G401 (cell line): ENCODE measurements at places on chromosomes 16 and 17. TPM values are rescaled to one million over a fixed set of nuclear protein-coding genes. Genes with fewer than 3 reads are reported as not detected.

DNA sequence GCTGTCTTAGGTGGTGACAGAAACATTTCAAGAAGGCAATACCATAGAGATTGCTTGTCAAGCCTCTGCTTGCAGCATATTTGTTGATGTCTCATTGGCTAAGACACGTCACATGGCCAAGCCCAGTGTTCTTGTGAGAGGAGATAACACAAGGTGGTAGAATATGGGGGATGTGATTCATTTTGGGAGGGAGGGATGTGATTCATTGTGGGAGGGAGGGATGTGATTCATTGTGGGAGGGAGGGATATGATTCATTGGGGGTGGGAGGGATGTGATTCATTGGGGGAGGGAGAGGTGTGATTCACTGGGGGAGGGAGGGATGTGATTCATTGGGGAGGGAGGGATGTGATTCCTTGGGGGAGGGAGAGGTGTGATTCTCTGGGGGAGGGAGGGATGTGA lies 470.5 kb upstream of the SALL1 start:
- DNase-seq = no peak

GRCh38 chr17:15171167-15172047 lies 93.7 kb downstream of the PMP22 start:
- DNase-seq = peak; percentile 15

Gene ABCA5
- total RNA-seq = 4.4 and 18.6 TPM in 2 replicates

DNA sequence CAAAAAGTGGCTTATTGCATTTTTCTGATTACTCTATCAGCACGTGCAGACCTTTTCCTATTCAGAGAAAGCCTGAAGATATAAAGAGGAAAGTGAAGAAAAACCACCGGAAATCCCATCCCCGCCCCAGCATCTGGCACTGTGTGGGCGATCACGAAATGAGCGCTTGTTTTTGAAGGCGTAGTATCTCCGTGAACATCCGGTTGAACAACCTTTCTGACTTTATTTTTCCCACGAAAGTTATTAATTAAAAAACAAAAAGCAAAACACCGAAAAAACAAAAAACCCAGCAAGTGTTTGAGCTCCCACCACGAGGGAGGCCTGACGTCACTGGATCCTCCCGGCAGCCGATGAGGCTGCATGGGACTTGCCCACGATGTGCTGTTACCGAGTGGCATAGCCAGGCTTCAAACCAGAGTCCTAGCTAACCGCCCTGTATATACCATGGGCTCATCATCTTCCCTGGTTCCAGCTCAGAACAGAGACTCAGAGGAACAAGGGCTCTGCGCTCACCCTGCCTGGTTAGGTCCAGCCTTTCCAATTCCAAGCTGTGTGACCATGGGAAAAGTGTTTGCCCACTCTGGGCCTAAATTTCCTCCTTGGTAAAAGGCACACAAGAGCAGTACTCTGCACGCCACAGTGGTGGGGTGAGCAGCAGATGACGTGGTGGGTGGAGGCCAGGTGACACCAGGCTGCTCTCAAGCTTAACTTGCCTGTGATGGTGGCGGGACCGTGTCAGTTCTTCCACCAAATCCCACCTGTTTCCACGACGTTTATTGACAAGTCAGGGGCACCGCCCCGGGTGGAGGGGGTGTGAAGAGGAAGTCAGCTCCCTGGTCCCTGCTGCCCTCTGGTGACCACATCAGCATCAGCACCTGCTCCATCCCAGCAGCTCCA lies 34.3 kb upstream of the IL21R start:
- peak; percentile 56 for DNase-seq

DNA sequence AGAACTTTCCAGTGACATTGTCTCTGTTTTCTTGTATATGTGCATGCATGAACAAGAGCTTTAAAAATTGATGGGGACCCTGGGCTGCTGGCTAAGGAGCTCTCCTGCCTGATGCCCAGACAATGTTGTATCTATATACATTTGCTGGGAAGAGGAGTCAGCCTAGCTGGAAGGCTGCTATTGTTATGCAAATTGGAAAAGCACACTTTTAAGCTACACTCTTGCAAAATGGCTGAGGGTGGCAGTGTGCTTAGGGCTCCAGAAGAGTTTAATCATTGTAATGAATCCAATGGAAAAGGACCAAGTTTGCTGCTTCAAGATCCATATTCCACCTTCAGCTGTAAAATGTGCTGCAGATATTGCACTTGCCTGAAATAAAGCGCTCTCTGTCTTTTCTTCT lies 171.8 kb downstream of the PRKCA start:
- DNase-seq = no peak

Gene KRT32
- total RNA-seq = not detected in 2 replicates

Gene SDR42E1
- total RNA-seq = under 0.01 TPM in 1 of 2 replicates, not detected in the other

DNA sequence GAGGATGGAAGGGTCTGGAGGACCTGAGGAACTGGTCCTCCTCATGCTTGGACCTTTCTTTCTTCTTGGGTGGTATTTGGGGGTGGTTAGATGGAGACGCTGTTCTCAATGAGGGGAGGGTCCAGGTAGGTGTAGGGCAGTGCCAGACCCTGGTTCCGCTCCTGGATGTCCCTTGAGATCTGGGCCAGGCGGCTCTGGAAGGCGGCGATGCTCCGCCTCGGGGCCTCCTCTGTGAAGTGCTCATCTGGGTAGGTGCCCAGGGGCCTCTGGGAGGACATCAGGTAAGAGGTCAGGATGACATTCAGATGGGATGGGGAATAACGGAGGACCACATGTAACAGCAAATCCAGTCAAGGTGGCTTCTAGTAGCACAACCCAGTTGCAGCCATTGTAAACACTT lies 9.0 kb upstream of the ALOX12B start:
- DNase-seq = no peak

DNA sequence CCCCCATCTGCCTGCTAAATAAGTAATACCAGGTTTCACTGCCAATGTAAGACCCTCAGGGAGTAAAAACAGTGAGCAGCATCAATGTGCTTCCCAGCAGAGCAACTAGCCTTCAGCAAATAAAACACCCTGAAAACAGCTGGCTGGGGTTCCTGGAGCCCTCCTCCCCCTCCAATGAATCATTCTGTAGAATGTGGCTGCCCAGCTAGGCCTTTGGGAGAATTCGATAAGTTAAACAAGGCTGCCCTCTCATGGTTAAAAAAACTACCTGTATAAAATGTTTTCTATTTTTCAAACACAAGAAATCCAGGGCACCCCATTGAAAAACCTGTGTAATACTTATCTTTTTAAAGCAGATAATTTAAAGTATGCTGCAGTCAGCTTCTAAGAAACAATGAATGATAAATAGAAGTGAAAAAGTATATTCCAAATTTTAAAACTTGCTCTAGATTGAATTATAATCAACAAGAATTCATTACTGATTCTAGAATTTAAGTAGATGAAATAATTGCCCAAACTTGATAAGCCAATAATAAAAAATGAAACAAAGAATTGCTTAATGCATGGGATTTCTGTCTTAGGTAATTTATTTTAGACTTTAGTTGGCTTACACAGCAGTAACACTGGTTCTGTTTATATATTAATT lies 9.4 kb upstream of the TOM1L1 start:
- DNase-seq = peak; percentile 20

Gene KRT36
- total RNA-seq = not detected in 2 replicates

DNA sequence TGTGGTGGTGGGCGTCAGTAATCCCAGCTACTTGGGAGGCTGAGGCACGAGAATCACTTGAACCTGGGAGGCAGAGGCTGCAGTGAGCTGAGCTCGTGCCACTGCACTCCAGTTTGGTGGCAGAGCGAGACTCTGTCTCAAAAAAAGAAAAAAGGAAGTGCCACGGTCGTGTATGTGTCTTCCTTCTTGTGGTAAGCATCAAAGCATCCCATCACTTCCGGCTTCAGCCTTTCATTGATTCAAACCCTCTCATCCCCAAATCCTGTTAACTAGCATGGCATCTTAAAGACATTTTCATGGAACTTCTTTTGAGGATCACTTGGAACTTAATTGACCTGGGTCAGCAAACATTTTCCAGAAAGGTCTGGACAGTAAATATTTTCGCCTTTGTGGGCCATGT lies 126.2 kb downstream of the CPPED1 start:
- no peak for DNase-seq

GRCh38 chr16:78524066-78524595 lies 424.7 kb downstream of the WWOX start:
- no peak for DNase-seq

GRCh38 chr17:45656527-45657181 lies 127.5 kb upstream of the CRHR1 start:
- no peak for DNase-seq

DNA sequence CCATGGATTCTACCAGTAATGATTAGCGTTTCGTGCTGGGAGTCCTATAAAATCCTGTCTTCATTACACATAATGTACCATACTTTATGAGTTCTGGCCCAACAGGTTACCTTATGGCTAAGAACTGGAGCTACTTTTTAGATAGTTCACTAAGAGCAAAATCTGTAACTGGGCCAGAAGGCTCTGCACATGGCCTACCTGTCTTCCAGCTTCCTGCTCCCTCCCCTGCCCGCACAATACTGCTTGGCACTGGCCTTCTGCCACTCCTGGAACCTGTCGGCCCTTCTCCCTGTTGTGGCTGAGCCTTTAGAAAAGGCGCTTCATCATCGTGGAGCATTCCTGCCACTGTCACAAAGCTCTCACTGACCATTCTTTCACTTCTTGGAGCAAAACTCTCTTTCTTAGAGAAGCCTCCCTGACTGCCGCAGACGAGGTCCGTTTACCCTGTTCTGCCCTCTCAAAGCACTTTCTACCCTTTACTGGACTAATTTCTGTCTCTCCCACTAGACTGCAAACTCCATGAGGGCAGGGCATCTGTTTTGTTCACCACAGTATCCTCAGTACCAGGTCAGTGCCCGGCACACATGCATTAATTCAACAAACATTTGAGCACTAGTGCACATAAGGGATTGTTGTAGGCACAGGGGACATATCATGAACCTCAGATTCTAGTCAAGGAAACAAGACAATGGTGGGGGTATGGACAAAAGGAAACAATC lies 116.5 kb downstream of the PARN start:
- DNase-seq = peak; percentile 10

Gene TAC4
- 0.92 TPM in 1 of 2 replicates, not detected in the other for total RNA-seq

Gene COA3
- 53.7 and 75.4 TPM in 2 replicates for total RNA-seq

Gene KRT24
- not detected in 2 replicates for total RNA-seq

DNA sequence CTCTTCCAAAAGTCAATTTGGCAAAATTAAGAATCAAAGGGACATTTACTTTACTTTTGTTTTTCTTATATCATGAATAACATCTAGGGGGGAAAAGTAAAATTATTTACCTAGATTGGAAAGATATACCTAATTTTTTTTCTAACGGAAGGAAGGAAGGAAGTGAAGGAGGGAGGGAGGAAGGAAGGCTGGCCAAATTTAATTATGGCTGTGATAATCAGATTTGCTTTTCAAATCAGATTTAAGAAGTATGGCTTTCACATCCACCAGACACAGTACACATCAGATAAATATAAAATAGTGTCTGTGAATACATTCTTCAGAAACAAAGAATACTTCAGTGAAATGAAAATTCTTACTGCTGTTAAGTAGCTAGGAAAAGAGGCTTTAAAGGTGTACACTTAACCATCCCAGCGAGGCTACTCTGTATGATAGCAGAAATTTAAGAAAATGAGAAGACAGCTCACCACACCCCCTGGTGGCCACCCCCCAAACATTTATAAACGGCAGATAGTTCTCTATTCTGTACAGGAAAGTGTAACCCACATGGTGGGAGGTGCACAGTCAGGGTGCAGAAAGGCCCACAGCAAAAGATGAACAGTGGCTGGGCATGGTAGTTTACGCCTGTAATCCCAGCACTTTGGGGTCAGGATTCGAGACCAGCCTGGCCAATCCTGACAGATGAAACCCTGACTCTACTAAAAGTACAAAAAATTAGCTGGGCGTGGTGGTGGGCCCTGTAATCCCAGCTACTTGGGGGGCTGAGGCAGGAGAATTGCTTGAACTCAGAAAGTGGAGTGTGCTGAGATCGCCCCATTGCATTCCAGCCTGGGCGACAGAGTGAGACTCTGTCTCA lies 150.8 kb downstream of the SSH2 start:
- peak; percentile 73 for DNase-seq

DNA sequence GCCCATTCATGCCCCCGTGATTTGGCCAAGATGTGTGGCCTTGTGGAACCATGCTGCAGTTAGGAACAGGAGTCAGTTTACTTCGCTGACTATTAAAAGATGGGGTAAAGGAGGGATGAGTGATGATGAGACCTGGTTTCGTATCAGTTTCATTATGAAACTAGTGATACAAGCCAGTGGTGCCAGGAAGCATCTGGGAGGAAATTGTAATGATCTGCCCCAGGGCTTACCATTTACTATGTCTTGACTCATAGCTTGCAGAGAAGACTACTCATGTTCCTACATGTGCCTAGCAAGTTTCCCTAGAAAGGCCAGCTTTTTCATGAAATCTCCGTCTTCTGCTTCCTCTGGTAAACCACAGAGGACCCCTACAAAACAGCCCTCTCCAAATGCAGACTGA lies 23.2 kb downstream of the CDH3 start:
- DNase-seq = no peak

GRCh38 chr16:70715860-70716357 lies 30.1 kb upstream of the MTSS2 start:
- peak; percentile 91 for DNase-seq

- DNase-seq = no peak
These were observed 3.2 kb downstream of the FOXC2 start for GRCh38 chr16:86569701-86570447.

- DNase-seq = peak; percentile 73
These were observed 678 bp downstream of the CDR2L start for GRCh38 chr17:74987909-74988711.

GRCh38 chr17:60039114-60039846 lies 39.4 kb downstream of the HEATR6 start:
- DNase-seq = no peak

Gene LRRC36
- total RNA-seq = not detected in 2 replicates

DNA sequence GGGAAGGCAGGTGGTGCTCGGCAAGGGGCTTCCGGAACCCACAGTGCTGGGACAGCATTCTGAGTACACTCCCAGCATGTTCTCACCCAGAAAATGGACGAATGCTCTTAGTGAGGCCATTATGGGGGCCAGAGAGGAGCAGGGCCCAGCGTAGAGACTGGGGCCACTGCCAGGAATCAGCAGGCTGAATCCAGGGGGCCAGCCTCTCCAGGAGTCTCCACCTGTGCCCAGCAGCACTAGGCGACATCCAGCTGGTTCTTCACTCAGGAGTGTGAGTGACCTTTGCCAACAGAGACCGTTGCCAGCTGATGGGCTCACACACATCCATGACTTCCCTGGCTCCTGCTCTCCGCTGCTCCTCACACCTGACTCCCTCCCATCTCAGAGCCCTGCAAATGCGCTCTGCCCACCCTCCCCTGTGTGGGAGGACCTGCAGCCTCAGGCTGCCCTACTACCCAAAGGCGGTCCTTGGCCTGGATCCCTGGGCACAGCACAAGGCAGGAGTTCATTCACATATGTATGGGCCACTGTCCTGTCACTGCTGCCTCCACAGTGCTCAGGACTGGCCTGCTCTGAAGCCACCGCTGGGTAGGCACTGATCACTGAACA lies 5.1 kb downstream of the RHBDF1 start:
- peak; percentile 88 for DNase-seq

DNA sequence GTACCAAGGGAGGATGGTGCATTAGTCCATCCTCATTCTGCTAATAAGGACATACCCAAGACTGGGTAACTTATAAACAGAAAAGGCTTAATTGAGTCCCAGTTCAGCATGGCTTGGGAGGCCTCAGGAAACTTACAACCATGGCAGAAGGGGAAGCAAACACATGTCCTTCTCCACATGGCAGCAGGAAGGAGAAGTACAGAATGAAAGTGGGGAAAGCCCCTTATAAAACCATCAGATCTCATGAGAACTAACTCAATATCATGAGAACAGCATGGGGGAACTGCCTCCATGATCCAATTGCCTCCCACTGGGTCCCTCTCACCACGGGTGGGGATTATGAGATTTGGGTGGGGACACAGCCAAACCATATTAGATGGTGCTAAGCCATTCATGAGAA lies 84.5 kb downstream of the SEC14L1 start:
- DNase-seq = no peak
